ENCODE measurements at places on chromosomes 6 and 20.

DNA sequence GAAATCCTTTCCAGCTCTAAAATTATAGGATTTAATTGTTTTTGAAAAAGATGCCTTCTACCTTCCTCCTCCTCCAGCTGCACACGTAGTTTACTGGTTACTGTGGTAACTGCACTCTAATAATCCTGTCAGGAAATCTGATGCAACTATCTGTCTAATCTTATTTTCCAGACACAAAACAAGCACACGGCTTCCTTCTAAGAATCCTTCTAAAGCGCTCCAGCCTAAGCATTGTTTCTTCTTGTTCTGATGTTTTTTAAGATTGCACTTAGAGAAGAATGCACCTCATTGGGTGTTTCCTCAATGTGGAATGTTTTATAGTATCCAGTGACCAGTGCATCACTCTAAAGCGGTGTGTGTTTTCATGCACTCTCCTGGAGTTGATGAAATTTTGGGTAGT is 63.6 kb downstream of the CARMIL1 start:
- DNase-seq: no peak

- no peak for DNase-seq
Observed at GRCh38 chr20:42063141-42063540, 445.0 kb upstream of the CHD6 start.

- DNase-seq: peak; percentile 43
Observed at GRCh38 chr20:63957690-63958441, 1.6 kb upstream of the UCKL1 start.

GRCh38 chr6:150314230-150315188 is 54.3 kb upstream of the IYD start:
- DNase-seq: no peak

GRCh38 chr6:44176130-44176761 is 17.6 kb downstream of the CAPN11 start:
- DNase-seq: no peak

- DNase-seq: no peak
Observed at GRCh38 chr6:131215219-131215618, 80.0 kb downstream of the AKAP7 start.

- DNase-seq: no peak
Observed at GRCh38 chr6:1591243-1591642, 18.5 kb upstream of the FOXC1 start.

GRCh38 chr6:142953373-142954273 is 8.6 kb upstream of the HIVEP2 start:
- DNase-seq: no peak

- no peak for DNase-seq
Observed at GRCh38 chr6:83138118-83138722, 54.8 kb downstream of the PGM3 start.

GRCh38 chr6:68651011-68651985 is 16.2 kb downstream of the ADGRB3 start:
- DNase-seq: no peak

- DNase-seq: no peak
Observed at GRCh38 chr20:4684837-4685413, 36.8 kb upstream of the PRND start.

- DNase-seq: no peak
Observed at GRCh38 chr20:58446264-58446959, 57.4 kb downstream of the VAPB start.

DNA sequence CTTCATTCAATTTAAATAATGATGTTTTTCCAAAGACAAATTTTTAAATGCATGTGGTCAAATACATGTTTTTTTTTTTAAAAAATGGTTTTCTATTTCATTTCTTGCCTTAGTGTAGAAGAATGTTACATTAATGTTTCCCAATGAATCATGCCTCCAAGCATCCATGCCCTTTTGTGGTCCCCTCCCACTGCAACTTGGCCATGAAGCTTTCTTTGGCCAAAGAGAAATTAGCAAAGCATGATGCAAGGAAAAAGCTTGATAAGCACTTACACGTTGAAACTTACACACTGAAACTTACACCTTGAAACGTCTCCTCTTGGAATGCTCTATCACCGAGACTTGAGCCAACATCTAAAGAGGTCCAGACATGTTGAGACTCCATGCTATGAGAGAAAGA is 93.0 kb upstream of the ELOVL5 start:
- DNase-seq: no peak

DNA sequence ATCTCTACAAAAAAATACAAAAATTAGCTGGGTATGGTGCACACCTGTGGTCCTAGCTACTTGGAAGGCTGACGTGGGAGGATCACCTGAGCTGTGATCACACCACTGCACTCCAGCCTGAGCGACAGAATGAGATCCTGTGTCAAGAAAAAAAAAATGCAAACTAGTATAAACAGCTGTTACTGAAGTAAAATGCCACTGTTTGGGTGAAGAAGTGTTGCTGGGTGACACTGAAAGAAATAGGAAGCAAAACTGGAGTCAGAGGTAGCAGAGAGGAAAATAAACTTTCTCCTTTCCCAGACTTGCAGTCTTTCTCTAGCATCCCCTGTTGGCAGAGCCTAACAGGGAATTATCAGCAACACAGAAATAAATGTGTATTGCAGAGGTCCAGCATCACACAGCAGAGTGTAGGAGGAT is 241.2 kb upstream of the PREP start:
- DNase-seq: no peak

GRCh38 chr20:32522526-32522775 is 62.7 kb downstream of the NOL4L start:
- DNase-seq: no peak

GRCh38 chr6:1346558-1347091 is 34.7 kb downstream of the FOXQ1 start:
- no peak for DNase-seq

DNA sequence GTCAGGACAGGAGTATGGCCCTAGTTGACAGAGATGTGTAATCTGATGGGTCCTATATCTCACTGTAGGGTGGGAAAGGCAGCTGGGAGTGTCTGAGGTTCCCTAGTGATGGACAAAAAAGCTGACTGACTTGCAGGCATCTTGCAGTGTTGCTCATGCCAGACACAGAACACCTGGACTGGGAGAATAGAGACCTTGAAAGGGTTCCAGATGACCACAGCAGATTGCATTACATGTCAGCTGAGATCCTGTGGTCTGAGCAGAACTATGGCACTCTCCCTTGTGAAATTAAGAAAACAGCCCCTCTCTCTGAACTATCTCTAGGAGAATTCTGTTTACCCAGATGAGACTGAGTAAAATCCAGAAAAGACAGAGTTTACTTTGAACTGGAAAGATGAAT is 212.6 kb upstream of the MAN1A1 start:
- DNase-seq: no peak

GRCh38 chr6:170203212-170203611 is 87.7 kb downstream of the DLL1 start:
- no peak for DNase-seq

DNA sequence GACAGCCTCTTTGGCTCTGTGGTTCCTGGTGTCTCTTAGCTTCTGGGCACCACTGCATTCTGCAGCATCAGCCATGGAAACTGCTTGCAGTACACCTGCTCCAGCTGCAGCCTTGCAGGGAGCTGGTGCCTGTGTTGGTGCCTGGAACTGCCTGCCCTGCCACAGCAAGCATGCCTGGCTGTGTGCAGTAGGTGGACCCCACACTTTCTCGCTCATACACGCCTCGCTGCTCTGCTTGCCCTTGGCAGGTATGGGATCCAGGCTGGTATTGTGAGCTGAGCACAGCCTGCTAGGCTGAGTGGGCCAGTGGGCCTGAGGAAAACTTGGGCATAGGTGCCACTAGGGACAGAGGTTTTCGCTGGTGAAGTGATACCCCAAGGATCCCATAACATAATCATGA is 22.8 kb downstream of the OR2J3 start:
- DNase-seq: no peak

DNA sequence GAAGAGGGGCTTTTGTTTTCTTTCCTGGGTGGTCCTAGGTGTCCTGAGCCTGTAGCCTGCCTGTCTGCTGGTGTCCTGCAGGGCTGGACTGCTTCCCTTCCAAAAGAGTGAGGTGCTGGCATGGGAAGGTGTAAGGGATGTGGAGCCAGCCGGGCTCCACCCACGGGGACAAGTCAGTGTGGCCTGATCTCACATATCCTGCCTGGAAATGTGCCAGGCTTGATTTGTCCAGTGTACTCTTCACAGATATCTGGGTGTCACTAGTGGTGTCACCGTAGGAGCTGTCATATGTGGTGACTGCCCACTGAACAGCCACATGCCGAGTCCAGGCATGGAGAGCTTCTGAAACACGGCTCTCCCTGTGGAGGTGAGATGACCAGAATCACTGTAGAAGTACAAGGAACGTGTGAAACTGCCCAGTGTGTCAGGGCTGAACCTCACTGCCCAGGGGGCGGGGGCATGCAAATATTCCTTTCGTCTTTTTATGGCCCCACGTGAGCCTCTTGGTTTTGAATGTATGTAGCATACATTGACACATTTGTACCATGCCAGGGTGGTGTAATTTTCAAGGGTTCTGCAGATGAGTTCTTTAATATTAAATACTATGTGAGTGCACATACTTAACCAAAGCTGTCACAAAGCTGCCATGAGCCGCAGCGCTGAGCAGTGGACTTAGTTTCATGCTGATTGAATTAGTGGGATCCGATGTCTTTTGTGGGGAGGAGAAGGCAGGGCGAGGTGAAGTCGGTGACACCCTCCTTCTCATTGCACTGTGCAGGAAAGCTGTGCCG is 55.8 kb downstream of the CDH4 start:
- DNase-seq: no peak

DNA sequence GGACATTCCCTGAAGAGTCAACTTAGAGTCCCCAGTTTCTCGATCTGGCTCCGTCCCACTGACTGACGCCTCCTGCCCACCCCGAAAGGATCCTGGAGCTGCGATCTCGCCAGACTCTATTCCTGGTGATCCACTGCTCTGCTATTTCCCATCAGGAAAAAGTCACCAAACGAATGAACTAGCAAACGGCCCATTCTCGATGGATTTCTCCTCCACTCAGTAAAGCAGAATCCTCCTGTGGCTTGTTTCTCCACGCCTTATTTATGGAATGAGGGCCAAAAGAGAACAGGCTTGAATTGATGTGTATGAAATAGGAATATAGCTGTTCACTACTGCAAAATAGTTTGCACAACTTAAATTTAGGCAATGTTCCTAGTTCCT is 5.4 kb downstream of the NKX2-4 start:
- no peak for DNase-seq

- DNase-seq: peak; percentile 71
Observed at GRCh38 chr6:139540276-139540675, 165.8 kb upstream of the CITED2 start.

- no peak for DNase-seq
Observed at GRCh38 chr6:103826209-103826608, 1033.5 kb downstream of the HACE1 start.

DNA sequence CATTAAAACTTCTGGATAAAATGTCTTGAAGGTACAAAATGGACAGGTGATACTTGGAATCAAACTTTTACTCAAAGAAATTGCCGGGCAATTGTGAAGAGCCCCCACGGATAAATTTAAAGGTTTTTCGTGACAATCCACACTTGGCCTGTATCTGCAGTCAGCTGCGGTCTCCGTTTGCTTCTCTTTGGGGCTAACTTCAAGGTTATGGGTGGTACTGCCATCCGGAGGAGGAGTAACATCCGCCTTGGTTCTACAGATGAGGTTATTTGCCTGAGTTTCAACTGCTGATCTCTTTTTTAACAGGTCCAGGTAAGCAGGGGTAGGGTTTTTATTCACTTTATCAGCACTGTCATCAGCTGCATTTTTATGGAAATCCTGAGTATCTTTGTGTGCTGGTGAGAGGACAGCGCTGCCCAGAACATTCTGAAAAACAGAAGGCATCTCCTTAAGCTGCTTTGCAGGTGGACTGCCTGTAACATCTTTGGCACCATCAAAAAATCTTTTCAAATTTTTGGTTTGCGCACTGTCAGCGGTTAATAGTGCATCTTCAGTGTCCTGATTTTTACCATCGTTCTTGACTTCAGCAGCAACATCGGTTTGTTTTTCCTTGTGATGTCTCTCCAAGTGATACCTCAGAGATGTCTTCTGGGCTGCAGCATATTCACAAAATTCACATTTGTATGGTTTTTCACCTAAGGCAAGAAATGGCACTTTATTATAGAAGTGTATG is 16.9 kb downstream of the ZNF217 start:
- DNase-seq: no peak

- no peak for DNase-seq
Observed at GRCh38 chr6:38055203-38055589, 235.7 kb downstream of the ZFAND3 start.

- no peak for DNase-seq
Observed at GRCh38 chr6:111843347-111844147, 29.7 kb downstream of the FYN start.

GRCh38 chr20:2859330-2860121 is 13.8 kb upstream of the PTPRA start:
- DNase-seq: no peak

GRCh38 chr6:43784049-43784855 is 14.2 kb downstream of the VEGFA start:
- DNase-seq: no peak

- peak; percentile 28 for DNase-seq
Observed at GRCh38 chr6:25963426-25964123, 973 bp downstream of the TRIM38 start.

- DNase-seq: no peak
Observed at GRCh38 chr6:46628498-46628897, 24.1 kb downstream of the CYP39A1 start.

GRCh38 chr20:64055396-64055892 is 6.0 kb upstream of the SOX18 start:
- DNase-seq: no peak

DNA sequence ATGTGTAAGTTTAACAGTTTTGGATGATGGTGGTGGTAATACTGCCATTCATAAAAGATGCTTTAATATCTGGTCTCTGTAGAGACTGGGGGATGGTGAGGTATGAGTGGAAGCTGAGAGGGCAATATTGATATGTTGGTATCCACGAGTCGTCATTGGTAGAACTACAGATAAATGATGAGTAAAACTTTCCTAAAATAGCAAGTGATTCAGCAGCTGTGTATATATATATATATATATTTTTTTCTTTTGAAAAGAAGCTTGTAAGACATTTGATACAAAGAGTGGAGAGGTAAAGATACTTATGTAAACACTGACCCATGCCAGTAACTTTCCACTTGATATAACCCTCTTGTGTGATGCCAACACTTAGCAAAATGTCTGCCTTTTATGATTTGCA is 41.7 kb upstream of the CITED2 start:
- no peak for DNase-seq

- DNase-seq: no peak
Observed at GRCh38 chr20:59820204-59821041, 113.0 kb downstream of the SYCP2 start.

GRCh38 chr6:27290065-27290849 is 21.8 kb downstream of the POM121L2 start:
- DNase-seq: no peak

DNA sequence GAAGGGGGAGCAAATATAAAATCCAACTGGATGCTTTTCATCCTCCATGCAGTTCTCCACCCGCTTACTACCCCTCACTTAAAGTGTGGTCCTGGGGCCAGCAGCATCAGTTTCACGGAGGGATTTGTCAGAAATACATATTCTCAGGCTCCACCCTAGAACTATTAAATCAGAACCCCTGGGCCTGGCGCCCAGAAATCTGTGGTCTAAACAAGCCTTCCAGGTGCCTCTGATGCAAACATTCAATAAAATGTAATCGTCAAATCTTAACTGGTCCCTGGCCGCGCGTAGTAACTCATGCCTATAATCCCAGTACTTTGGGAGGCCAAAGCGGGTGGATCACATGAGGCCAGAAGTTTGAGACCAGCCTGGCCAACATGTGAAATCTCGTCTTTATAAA is 47.7 kb downstream of the ATXN1 start:
- no peak for DNase-seq

- DNase-seq: no peak
Observed at GRCh38 chr6:90226257-90226656, 70.4 kb downstream of the BACH2 start.

- no peak for DNase-seq
Observed at GRCh38 chr6:14920276-14920675, 325.6 kb upstream of the JARID2 start.

GRCh38 chr6:167825332-167826229 is 1.1 kb upstream of the AFDN start:
- no peak for DNase-seq

Measured in HL-60 (cell line).